ENCODE measurements at places on chromosomes 5 and 9. TPM values are rescaled to one million over a fixed set of nuclear protein-coding genes. Genes with fewer than 3 reads are reported as not detected.

FTMT gene
- total RNA-seq: not detected

CHSY3 gene
- total RNA-seq: not detected

ORM1 gene
- not detected for total RNA-seq

SMIM33 gene
- total RNA-seq: 2.3 TPM

TSLP gene
- total RNA-seq: 0.15 TPM

TEX48 gene
- total RNA-seq: 1.5 TPM

ZFP37 gene
- total RNA-seq: 0.78 TPM

HMMR gene
- total RNA-seq: 74.7 TPM

PCDHA1 gene
- total RNA-seq: not detected

DNAJC18 gene
- 17.0 TPM for total RNA-seq

GRM6 gene
- not detected for total RNA-seq

SLC6A19 gene
- not detected for total RNA-seq

CTXN3 gene
- total RNA-seq: not detected

FBP1 gene
- 0.65 TPM for total RNA-seq

BSPRY gene
- total RNA-seq: 7.3 TPM

LRRC70 gene
- total RNA-seq: 1.2 TPM

TLX3 gene
- total RNA-seq: not detected

GBGT1 gene
- total RNA-seq: 2.5 TPM

TRAF1 gene
- total RNA-seq: 73.6 TPM

GAS1 gene
- total RNA-seq: 0.20 TPM

VAV2 gene
- 2.9 TPM for total RNA-seq

ANGPTL2 gene
- total RNA-seq: 0.08 TPM

UBE2QL1 gene
- 0.10 TPM for total RNA-seq

FAM120A gene
- total RNA-seq: 138 TPM

TJP2 gene
- total RNA-seq: 37.9 TPM

FGD3 gene
- 102 TPM for total RNA-seq

MARCHF3 gene
- 0.70 TPM for total RNA-seq

NRG2 gene
- total RNA-seq: not detected

THBS4 gene
- 2.2 TPM for total RNA-seq

ACTBL2 gene
- not detected for total RNA-seq

SVEP1 gene
- total RNA-seq: not detected

SPINK7 gene
- total RNA-seq: not detected

MLANA gene
- total RNA-seq: not detected

EIF4EBP3 gene
- total RNA-seq: 11.6 TPM

GLRA1 gene
- not detected for total RNA-seq

C7 gene
- total RNA-seq: not detected

LCN1 gene
- total RNA-seq: not detected

CARTPT gene
- total RNA-seq: not detected

TMCO6 gene
- 28.9 TPM for total RNA-seq

CEMIP2 gene
- 140 TPM for total RNA-seq

CYLC2 gene
- total RNA-seq: not detected

CCL27 gene
- total RNA-seq: not detected

C9orf50 gene
- total RNA-seq: not detected

CERT1 gene
- 36.2 TPM for total RNA-seq

PPP3R2 gene
- total RNA-seq: not detected

PCDHGA7 gene
- not detected for total RNA-seq

DMGDH gene
- 0.23 TPM for total RNA-seq

Measured in activated CD4-positive, alpha-beta memory T cell treated with anti-CD3 and anti-CD28 coated beads, Interleukin-2, amount 10 ng/mL, durations not matched to agents 7 days and 5 days (primary cell).